RKO (cell line): ENCODE measurements at places on chromosomes 1 and 21.

- DNase-seq, result no peak
Observed at GRCh38 chr1:156807627-156808026, 9.0 kb downstream of the SH2D2A start.

- no peak for DNase-seq
Observed at GRCh38 chr1:59414406-59415133, 117.7 kb downstream of the FGGY start.

DNA sequence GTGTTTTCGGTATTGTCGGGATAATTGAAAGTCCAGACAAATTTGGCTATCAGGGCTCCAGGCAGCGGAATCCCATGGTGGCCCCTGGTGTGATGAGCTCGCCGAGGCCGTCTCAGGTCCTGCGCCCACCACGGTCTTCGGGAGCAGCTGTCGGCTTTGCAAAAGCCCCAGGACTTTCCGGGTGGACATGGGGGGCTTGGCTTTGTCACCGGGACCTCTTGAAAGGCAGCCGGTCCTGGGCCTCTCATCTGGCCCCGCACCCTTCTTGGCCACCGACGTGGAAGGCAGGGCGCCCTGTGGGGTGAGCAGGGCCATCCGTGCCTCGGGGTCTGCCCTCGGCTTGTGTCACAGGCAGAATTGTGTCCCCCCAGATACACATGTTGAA is 87.1 kb upstream of the ACTRT2 start:
- no peak for DNase-seq

- DNase-seq, result no peak
Observed at GRCh38 chr1:183636334-183636682, 725 bp upstream of the ARPC5 start.

- DNase-seq, result no peak
Observed at GRCh38 chr1:241299347-241299746, 57.7 kb downstream of the RGS7 start.

GRCh38 chr1:200409203-200409760 is 554 bp downstream of the ZNF281 start:
- DNase-seq, result peak; percentile 38

DNA sequence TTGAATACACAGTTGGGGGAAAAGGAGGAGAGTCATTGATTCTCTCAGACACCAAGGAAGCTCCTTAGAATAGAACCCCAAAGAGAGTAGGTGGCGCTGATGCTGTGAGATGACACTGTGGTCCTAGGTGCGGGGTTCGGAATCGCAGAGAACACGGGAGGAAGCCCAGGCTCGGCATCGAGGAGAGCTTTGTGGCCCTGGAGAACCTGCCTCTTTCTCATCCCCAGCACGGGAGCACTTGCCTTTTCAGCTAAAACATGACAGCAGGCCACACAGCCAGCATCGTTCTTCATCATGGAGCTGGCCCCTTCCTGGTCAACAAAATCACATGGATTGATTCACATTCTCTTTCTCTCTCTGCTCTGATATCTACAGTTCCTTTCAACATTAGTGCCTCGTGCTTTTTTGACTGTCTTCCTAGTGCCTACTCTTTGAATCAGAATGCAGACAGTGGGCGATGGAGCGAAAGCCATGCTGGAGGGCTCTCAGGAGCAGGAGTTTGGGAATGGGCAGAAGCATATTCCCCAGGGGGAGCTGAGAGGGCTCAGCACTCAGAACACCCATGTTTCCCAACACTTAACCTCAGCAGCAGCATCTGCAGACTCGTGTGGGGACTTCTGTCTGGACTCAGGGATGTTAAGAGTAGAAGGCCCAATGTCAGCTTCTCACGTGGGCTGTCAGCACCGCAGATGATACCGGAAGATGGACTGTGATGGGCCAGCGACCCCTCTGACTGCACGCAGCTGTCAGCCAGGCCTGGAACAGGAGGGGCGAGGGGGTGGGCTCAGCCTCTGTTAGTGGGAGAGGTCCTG is 539.4 kb downstream of the KIF26B start:
- DNase-seq, result no peak

DNA sequence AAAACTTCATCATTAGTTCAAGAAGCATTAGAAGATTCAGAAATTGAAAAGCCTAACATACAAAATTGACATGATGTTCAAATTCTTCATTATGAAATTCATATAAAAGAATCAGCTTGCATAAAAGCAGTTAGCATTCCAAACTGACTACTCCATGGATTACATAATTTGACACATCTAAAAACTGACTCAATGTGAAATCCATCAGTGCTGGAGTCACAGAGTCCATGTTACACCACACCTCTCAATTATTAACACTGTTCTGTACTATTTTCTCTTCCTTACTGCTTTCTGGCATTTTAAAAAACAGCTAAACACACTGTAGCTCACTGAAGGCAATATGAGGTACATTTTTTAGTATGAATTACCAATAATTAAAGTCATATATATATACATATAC is 28.0 kb downstream of the ARHGAP29 start:
- DNase-seq, result peak; percentile 10

DNA sequence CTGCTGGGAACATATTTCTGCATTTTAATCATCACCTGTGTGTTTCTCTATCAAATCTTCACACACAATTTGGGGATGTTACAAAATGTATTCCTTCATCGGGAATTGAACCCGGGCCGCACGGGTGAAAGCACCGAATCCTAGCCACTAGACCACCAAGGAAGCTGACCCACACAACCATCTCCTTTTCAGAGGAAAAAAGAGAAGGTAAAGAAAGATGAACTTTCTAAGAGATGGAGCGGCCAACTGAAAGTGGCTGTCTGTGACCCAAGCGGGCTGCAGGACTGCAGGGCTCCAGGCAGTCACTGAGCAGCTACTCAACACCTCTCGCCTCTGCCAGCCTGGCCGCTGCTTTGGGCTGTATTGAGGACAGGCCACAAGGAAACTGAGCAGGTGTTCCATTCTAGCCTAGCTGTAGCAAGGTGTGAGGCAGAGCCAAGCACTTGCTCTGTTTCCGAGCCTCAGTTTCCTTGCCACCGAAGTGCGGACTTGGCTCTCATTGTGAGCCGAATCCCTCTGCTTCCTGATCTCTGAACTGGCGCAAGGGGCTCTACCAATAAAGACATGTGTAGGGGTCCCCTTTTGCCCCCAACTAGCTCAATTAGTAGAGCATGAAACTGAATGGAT is 156.9 kb upstream of the NBPF11 start:
- no peak for DNase-seq

DNA sequence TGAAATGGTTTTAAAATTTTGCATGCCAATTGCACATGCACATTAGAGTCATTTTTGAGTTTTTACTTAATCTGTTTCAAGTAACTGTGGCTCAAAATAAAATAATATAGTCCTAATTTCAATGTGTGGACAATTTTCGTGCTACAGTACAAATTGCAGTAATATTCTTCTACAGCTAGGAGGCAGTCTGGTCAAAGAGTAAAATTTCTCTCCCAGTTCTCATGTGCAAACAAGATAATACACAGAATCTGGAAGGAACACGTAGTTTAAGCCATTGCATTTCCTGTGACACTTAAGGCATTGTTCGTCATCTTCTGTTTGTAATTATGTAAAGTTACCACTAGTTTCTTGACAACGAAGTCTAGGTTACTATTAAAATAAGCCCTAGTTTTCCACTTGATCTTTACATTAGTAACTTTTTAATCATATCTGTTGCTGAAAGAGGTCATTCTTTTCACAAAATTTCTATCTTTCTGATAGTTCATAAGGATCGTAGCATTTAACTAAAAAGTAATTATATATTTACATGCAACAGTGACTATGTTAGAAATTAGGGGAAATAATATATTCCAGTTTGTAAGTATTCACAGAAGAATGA is 28.9 kb downstream of the ODR4 start:
- peak; percentile 43 for DNase-seq
